ENCODE measurements at places on chromosomes 2 and 18.

DNA sequence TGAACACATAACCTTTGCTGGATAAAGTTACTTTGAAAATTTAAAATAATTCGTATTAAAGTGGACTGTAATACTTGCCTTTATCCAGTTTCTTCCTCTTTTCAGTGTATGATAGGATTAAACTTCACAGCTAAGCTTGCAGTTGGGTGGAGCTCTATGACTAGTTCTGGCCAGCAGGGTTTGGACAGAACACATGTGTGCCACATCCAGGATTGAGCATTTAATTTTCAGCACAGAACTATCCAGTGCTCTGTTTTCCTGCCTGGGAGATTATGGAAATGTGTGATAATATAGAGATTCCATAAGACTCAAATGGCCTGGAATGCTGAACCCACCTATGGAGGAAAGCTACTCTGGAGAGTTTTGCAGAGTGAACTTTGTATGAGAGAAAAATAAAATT is 200.2 kb downstream of the OSR1 start:
- no peak for DNase-seq

GRCh38 chr2:8836971-8837794 is at the start of gene KIDINS220:
Gene KIDINS220 (minus strand): TSS chr2:8837613. CDS start chr2:8827093, 10,520 bp downstream.
- DNase-seq = peak; percentile 73

GRCh38 chr2:64627860-64628841 is 25.6 kb downstream of the SERTAD2 start:
- no peak for DNase-seq

DNA sequence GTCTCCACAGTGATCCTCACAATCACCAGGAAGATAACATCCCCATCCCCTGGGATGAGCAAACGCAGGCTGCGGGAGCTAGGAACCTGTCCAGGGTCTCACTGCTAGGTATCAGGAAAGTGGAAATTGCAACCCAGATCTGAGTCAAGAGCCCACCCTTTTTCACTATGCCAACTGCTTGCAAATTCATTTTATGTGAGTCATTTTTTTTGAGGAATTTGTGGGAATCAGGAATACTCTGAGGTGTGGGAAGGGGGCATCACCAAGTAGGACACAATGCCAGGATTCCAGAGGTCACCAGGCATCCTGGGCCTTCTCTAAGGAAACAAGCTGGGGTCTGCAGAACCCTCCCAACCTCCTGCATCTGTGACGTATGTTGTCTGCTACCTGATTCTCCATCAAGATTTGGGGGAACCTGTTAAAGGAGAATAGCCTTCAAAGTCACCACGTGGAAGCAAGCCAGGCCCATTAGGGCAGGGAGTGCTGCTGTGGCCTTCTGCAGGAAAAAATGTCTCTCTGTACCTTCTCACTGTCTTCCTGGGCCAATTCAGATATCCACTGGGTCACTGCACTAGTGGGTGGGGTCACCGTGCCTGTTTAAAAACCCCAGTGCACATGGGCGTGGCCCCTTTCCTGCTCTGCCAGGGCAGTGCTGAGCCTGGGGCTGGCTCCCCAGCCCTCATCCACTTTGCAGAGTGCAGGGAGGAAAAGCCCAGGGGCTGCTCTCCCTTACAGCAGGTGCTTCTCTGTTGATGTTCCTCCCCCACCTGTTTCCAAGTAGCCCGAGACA is 50.2 kb downstream of the MCFD2 start:
- no peak for DNase-seq

DNA sequence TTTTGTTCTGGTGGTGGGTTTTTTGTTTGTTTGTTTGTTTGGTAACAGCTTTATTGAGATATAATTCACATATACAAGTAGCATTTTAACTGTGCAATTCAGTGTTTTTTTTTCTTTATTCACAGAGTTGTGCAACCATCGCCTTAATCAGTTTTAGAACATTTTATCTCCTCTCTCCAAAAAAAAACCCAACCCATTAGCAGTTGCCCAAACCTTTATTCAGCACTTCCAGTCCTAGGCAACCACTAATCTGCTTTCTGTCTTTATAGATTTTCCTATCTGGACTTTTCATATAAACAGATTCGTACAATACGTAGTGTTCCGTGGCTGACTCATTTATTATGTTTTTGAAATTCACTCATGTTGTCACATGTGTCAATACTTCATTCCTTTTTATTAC is 38.7 kb downstream of the CCDC138 start:
- no peak for DNase-seq

DNA sequence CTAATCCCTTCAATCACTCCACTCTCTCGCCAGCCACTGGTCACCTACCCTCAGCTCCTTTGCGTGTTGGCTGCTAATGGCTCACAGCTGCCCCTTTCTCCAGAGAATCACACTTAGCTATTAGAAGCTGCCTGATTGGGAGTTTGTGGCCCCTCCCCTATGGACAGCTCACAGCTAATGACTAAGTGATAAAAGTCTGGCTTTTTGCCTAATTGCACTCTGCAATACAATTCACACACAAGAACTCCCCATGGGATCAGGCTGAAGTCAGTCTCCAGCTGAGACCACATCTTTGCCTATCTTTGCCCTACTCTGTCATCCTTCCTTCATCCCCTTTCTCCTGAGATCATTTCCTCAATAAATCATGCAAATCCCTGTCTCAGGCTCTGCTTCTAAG is 701.9 kb upstream of the RAB6C start:
- DNase-seq = no peak

DNA sequence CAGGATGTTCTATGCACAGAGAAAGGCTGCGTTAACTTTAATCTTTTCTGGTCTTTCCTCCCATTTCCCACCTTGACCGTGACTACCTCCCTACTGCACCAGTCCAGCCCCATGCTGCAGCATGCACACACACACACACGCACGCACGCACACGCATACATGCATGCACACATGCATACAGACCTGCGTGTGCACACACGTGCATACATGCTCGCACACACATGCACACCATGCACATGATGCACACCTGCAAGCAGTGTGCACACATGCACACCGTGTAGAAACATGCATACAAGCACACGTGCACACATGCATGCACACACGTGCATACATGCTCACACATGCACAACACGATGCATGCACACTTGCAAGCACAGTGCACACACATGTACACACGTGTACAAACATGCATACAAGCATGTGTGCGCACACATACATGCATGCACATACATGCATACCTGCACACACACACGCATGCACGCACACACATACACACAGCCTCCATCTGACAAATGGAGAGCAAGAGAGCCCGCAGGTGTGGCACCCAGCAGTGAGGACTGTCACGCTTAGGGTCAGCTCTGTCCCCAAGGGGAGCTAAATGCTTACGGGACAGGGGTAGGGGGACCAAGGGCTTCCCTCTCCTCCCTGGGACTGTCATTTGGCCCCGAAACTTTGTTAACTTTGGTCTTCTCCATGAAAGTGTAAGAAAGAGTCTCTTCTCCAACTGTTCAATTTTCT is 18.2 kb downstream of the SNORC start:
- DNase-seq = no peak

- no peak for DNase-seq
Measured at GRCh38 chr2:126770466-126770865, 114.5 kb downstream of the GYPC start.

GRCh38 chr2:72716601-72717000 is 109.2 kb downstream of the EXOC6B start:
- DNase-seq = no peak

- no peak for DNase-seq
Measured at GRCh38 chr2:8693157-8693821, 11.4 kb downstream of the ID2 start.

DNA sequence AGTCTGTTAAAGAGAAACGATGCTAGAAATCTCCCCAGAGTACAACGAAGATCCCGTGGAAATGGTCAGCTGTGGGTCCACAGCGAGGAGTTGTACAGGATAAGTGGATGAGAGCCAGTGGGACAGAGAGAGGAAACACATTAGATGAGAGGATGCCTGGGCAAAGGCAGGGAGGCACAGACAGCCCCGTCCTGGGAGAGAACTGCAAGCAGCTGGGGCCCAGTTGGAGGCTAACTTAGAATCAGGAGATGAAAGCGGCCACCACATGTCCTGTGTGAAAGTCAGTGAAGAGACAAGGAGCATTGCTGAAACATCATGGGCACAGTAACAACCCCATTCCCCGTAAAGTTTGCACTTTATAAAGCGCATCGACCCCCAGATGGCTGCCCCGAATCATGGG is 157.5 kb downstream of the RAPGEF4 start:
- no peak for DNase-seq

- DNase-seq = no peak
Measured at GRCh38 chr18:40897884-40898283, 1057.2 kb upstream of the PIK3C3 start.

- DNase-seq = no peak
Measured at GRCh38 chr18:6666012-6666685, 63.4 kb upstream of the ARHGAP28 start.

DNA sequence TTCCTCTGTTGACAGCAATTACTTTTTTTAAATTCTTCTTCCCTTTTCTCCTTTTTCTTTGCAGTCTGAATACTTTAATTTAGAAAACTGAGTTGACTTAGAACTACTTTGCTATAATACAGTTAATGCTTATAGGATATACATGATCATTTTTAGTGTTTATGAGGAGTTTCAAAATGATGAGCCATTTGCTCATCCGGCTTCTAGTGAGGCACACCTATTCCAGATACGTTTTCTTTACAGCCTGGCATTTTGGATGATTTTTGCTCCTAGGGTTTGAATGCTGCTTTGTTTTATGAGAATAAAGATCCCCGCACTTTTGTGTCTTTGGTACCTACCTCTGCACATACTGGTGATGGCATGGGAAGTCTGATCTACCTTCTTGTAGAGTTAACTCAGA is 52.8 kb downstream of the EIF5B start:
- no peak for DNase-seq

DNA sequence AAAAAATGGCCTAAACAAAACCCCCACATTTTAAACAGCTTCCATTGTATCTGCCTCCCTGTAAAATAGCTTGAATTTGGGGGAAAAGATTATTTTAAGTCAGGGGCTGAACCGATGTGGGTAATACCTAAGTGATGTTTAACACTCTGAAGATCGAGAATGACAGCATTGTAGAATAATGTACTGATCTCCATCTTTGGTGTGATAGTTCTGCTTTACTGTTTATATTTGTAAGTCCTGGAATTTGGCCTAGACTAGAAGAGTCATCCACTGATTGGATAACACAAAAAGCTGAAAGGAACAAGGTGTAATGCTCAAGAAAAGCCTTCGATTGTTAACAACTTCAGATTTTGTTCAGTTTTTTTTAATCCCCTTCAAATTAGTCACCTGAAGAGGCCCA is 53.8 kb upstream of the CCDC68 start:
- DNase-seq = no peak

GRCh38 chr2:174577967-174578589 is 19.5 kb downstream of the WIPF1 start:
- peak; percentile 35 for DNase-seq

DNA sequence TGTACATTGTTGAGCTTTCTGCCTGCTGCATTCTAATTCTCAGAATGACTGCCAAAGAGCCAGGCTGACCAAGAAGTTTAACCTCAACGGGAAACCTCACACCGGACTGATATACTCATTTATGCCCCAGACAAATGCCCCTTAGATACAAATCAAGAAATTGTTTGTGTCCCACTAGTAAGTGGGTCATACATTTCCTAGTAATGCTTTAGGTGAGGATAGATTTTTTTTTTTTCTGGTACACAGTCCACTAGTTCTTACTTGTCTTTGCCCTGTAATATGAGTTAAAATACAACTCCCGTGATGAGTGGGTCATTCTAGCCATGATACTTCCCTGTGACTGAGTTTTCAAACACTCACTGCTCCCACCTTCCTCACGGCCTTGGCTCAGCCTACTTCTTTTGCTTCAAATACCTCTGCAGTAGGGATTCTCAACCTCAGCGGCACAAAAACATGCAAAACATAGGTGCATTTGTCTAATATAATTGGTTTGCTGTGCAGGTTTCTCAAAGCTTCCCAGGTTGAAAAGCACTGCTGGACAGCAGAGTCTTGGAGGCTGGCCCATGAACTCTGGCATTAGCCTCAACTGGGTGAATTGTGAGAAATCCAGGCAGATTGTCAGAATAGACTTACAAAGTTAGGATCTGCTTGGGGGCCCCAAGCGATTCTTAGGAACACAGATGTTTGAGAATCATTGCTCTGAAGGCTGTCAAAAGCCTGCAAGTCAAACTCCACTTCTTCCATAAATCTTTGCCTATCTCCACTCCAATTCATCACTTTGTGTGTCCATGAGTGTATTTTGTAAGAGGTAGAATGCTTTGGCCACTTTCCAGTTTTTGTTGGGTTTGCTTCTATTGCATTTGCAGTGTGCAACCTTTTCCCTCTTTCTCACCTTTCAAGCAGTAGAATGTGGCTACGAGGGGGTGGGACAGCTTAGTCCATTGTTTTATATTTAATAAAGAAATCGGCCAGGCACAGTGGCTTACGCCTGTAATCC is 35.5 kb downstream of the TGIF1 start:
- DNase-seq = no peak

- DNase-seq = no peak
Measured at GRCh38 chr2:25074826-25075225, 33.0 kb downstream of the EFR3B start.

DNA sequence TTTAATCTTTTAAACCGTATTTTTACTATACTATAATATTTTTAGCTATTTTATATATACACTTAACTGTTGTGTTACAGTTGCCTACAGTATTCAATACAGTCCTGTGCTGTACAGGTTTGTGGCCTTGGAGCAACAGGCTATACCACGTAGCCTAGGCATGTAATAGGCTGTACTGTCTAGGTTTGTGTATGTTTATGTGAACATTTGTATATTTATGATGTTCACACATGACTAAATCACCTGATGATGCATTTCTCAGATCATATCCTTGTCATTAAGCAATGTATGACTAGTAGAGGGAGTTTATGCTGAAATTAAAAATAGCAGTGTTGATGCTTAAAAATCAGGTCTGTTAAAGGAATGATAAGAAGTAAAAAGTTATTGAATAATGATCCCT is 92.3 kb upstream of the RANBP2 start:
- no peak for DNase-seq

DNA sequence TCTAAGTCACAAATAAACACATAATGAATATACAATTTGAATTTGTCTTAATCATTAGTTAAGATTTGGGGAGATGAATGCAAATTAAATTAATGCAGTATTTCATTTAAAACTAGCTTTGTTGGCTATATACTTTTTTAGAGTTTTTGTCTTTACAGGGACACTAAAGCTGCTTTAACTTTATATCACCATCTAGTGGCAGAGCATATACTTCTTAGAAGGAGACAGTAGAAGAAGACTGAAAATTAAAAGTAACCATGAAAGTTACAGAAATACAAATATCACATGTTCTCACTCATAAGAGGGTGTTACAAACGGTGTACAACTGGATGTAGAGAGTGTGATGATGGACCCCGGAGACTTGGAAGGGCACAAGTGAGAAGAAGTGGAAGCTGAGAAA is 268.3 kb upstream of the NETO1 start:
- no peak for DNase-seq

- no peak for DNase-seq
Measured at GRCh38 chr2:235716875-235717496, 223.1 kb downstream of the AGAP1 start.

- no peak for DNase-seq
Measured at GRCh38 chr2:118852605-118853128, 5.2 kb upstream of the EN1 start.

GRCh38 chr2:216820709-216821108 is 39.2 kb downstream of the TNP1 start:
- no peak for DNase-seq

GRCh38 chr2:199962203-199962602 is 6.8 kb downstream of the MAIP1 start:
- no peak for DNase-seq

- DNase-seq = no peak
Measured at GRCh38 chr2:132951008-132951714, 281.2 kb upstream of the LYPD1 start.

GRCh38 chr2:120850551-120850950 is 114.9 kb downstream of the GLI2 start:
- no peak for DNase-seq
